ENCODE measurements at places on chromosomes 4 and X. TPM values are rescaled to one million over a fixed set of nuclear protein-coding genes. Genes with fewer than 3 reads are reported as not detected.

DNA sequence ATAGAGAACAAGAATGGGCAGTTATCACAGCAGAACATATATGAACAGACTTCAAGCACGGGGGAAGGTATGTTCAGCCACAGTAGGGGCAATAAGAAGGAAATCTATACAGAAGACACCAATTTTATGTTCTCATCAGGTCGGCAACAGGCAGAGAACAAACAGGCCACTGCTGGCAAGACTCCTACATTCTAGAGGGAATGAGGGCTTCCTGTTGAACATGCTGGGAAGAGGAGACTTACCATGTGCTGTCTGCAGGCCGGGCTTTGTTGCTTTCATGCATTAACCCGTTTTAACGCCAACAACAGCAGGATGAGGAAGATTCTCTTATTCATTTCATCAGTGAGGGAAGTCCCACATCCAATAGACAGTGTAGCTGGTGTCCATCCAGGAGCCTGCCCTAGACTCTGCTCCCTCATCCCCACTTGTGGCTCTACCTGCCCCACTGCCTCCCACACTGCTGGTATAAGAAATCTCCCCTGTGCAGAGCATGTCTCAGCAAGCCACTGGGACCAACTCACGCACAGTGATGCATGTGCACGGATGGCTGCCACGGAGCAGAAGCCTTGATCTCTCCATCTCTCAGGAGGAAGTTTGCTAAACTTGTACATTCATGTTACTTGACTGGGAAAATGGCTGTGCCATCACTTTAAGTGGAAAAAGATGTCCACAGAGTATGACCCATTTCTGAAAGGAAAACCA lies 84.5 kb downstream of the ACOX3 start:
- H3K36me3 ChIP-seq, result no peaks in the 10 kb centered on the region
- H3K27me3 ChIP-seq, result peaks cover 5% of the 10 kb centered on the region
- peak; percentile 11 for DNase-seq
- no peak overlapping the region for H3K4me3 ChIP-seq

NEUROG2 gene
- polyA plus RNA-seq, result not detected

DRP2 gene
- polyA plus RNA-seq, result 0.02 TPM

TRIML2 gene
- polyA plus RNA-seq, result 52.5 TPM

GRCh38 chr4:65014078-65014477 lies 604.8 kb upstream of the TECRL start:
- H3K4me3 ChIP-seq, result no peak overlapping the region
- DNase-seq, result no peak
- H3K36me3 ChIP-seq, result no peaks in the 10 kb centered on the region
- no peak overlapping the region for H3K27ac ChIP-seq
- no peaks in the 10 kb centered on the region for H3K4me1 ChIP-seq

DNA sequence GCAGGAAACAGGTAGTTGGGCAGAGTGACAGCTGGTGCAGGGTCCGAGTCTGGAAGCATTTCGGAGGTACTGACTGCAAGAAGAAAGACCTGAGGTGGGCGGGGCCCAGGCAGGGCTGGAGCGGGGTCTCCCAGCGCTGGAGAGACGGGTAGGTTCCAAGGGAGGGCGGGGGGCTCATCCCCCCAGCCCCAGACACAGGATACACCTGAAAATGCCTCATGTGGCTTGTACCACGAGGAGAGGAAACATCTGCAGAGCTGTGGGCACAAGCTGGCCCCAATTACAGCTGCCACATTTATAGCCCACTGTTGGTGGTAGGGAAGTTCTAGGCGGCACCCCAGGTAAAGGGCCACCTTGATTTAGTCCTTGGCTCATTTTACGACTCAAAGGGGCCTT lies 38.0 kb downstream of the ELF4 start:
- no peaks in the 10 kb centered on the region for H3K4me1 ChIP-seq
- no peak for DNase-seq
- H3K36me3 ChIP-seq, result peaks cover 15% of the 10 kb centered on the region

PNPLA4 gene
- polyA plus RNA-seq, result 39.6 TPM

ASB11 gene
- polyA plus RNA-seq, result not detected

HELT gene
- not detected for polyA plus RNA-seq

DNA sequence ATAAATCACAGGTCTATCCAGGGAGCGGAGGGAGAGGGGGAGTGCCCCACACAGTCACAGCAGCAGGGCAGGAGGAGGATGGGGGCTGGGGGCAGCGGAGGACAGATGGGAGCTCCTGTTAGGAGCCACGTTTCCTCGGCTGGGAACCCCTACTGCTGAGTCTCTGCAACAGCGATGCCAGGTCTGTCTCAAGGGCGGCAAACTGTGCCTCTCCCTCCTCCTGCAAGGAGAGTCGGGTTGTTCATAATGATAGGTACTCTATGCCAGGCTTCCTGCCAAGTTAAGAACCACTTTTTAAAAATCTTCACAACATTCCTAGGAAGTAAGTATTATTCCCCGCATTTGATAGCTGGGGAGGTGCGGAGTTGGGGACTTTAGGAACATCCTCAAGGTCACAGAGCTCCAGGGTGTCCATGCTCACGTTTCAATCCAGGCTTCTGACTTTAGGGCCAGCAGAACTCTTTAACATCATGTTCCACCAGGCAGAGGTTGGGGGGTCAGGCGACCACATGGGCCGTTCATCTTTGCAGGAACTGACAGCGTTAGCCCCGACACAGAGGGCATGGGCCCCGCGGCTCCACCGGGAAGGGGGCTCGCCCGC lies 98.3 kb upstream of the MAML3 start:
- no peak overlapping the region for H3K4me3 ChIP-seq
- no peaks in the 10 kb centered on the region for H3K27me3 ChIP-seq
- peak overlapping the region; percentile 37 for H3K27ac ChIP-seq
- no peaks in the 10 kb centered on the region for H3K36me3 ChIP-seq

GRCh38 chr4:182215148-182215547 lies 28.1 kb upstream of the TENM3 start:
- peaks cover 1% of the 10 kb centered on the region for H3K36me3 ChIP-seq
- H3K27me3 ChIP-seq, result no peaks in the 10 kb centered on the region
- H3K4me3 ChIP-seq, result no peak overlapping the region
- DNase-seq, result no peak
- H3K27ac ChIP-seq, result no peak overlapping the region

DNA sequence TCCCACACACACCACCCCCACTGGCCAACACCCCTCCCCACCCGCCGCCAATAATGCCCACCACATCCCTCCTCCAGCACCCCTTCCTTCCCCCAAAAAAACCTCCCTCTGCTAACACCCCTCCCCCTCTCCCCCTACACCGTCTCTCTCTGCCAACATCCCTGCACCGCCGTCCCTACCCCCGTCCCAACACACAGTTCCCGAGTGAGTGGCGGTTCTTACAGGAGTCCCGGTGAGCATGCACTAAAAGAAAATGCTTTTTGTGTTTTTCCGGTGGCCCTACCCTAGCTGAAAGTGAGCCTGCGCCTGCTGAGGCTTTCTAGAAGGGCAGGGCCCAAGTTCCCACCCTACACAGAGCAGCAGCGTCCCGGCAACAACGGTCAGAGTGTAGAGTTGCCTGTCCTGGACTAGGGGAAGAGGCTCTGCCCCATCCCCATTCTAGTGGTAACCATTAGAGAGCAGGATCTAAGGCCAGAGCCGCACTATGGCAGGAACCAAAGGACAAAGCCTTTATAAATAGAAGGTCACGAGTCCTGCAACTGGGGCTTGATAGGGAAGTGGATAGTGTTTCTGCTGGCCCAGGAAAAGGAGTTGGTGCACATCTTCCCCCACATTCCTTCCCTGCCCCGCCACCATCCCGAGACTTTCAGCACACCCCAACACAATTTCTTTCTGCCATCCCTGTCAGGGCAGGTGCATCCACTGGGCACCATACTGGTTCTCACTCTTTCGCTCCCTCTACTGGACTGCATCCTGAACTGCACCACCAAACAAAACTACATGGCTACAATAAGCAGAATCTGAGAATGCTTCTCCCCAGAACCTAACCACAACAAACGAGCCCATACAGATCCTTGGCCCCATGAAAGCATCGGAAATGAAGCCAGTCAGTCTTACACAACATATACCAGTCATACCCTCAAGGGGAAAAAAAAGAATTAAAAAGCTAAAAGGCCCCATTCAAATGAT lies 78.1 kb upstream of the PAGE3 start:
- no peak overlapping the region for H3K27ac ChIP-seq
- H3K4me1 ChIP-seq, result peaks cover 7% of the 10 kb centered on the region
- peak; percentile 21 for DNase-seq
- H3K36me3 ChIP-seq, result no peaks in the 10 kb centered on the region

DNA sequence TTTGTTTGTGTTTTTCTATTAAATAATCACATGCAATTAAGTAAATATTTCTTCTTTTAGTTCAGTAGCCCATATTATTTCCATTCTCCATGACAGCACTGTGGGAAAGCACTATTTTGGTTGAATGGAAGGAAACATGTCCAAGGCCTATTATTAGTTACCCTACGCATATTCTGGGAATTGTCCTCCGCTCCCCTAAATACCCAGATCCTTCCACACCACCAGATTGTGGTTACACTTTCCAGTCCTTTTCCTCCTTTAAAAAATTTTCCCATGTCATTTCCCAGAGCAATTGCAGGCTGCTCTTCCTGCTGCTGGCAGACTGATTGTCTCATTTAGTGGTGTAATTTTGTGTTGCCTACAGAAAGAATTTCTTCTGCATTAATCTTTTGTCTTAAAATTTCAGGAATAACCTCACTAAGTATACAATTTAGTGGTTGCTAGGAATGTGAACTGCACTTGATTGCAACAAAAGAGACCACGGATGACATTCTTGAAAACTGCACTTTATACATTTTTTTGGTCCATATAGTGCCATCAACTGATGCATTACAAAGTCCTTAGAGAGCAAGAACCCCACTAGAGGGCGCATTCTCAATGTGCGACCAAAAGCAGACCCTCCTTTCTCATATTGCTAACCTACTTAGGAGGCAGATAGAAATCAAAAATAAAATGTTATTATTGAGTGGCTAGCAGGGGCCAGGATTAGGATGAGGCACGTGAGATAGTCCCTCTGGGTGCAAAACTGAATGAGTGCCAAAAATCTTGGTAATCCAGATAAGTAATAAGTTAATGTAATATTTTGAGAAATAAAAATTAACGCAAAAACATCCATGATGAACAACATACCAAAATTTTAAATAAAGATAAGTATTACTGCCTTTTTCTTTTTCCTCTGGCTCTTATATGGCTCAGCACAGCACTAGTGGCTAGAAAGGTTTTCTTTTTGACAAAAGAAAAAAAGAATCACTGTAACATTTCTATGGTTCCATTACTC lies 98.8 kb upstream of the IQCM start:
- no peaks in the 10 kb centered on the region for H3K27me3 ChIP-seq
- H3K4me3 ChIP-seq, result no peak overlapping the region
- no peak for DNase-seq
- no peaks in the 10 kb centered on the region for H3K36me3 ChIP-seq
- no peaks in the 10 kb centered on the region for H3K4me1 ChIP-seq

GRCh38 chr4:7358100-7358735 lies 76.5 kb downstream of the PSAPL1 start:
- H3K4me1 ChIP-seq, result no peaks in the 10 kb centered on the region
- no peaks in the 10 kb centered on the region for H3K36me3 ChIP-seq
- no peak for DNase-seq
- no peak overlapping the region for H3K4me3 ChIP-seq

DNA sequence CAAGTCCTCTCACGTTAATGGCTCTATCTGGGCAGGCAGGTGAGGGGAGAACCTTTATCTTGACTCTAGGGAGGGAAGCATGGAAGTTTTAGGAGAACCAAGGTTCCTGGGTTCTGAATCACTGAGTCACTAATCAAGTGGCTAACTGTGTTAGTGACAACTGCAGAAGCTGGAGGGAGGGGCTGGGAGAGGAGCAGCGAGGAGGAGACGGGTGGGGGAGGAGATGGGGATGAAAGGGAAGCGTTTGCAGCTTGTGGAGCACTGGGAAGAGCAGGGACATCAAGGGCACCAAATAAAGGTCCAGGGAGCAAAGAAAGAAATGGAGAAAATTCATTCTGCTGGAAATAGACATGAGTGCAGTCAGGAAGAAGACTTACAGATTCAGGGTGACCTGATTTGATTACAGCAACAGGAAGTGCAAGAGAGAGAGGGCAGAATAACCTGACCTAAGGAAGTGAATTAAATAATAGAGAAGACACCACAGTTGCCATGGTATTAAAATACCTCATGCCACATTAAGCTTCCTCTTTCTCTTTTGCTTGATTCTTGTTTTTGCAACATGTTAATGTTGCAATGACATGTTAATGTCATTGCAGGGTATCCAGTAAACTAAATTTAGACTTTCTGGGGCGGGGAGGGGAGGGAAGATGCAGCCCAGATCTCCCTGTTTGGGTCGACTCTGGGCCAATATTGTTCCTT lies 4.5 kb upstream of the SETD7 start:
- peaks cover 9% of the 10 kb centered on the region for H3K4me1 ChIP-seq
- DNase-seq, result no peak
- H3K36me3 ChIP-seq, result no peaks in the 10 kb centered on the region
- no peak overlapping the region for H3K27ac ChIP-seq

DNA sequence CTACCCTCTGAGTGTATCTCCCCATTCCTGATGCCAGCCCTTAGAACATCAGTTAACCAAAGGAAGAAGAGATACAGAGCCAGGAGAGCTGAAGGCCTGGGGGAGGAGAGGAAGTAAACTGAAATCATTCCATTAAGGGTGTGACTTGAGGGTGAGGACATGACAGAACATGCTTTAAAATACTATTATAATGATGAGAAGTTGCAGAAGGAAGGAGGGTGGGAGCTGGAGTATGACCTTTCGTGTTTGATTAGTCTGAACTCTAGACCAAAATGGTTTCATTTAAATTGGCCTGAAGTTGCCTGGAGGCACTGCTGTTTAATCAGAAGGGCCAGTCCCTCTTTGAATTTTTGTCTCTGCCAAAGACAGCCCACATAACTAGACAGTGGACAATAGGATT lies 11.4 kb downstream of the INTS6L start:
- peaks cover 24% of the 10 kb centered on the region for H3K4me1 ChIP-seq
- H3K27ac ChIP-seq, result peak overlapping the region; percentile 61
- no peak overlapping the region for H3K4me3 ChIP-seq
- no peaks in the 10 kb centered on the region for H3K27me3 ChIP-seq
- H3K36me3 ChIP-seq, result no peaks in the 10 kb centered on the region

GRCh38 chrX:68978655-68979054 lies 149.8 kb downstream of the EFNB1 start:
- no peak overlapping the region for H3K4me3 ChIP-seq
- no peaks in the 10 kb centered on the region for H3K27me3 ChIP-seq
- no peaks in the 10 kb centered on the region for H3K36me3 ChIP-seq
- DNase-seq, result no peak
- no peak overlapping the region for H3K27ac ChIP-seq
- no peaks in the 10 kb centered on the region for H3K4me1 ChIP-seq
